ENCODE measurements at places on chromosomes 16 and 17.

- H3K36me3 ChIP-seq: no peaks in the 10 kb centered on the region
- no peak overlapping the region for H3K27ac ChIP-seq
- no peaks in the 10 kb centered on the region for H3K27me3 ChIP-seq
- no peak for DNase-seq
- peaks cover 8% of the 10 kb centered on the region for H3K4me1 ChIP-seq
These were observed 55.4 kb downstream of the CYB5B start for GRCh38 chr16:69479775-69480174.

GRCh38 chr16:88068476-88069396 lies 117.5 kb downstream of the BANP start:
- H3K27ac ChIP-seq: no peak overlapping the region
- H3K4me1 ChIP-seq: no peaks in the 10 kb centered on the region
- DNase-seq: no peak
- H3K27me3 ChIP-seq: no peaks in the 10 kb centered on the region
- H3K36me3 ChIP-seq: no peaks in the 10 kb centered on the region

GRCh38 chr16:31439519-31439918 lies 3.1 kb downstream of the ZNF843 start:
- H3K4me1 ChIP-seq: no peaks in the 10 kb centered on the region
- no peaks in the 10 kb centered on the region for H3K36me3 ChIP-seq
- H3K27me3 ChIP-seq: no peaks in the 10 kb centered on the region

- no peak overlapping the region for H3K27ac ChIP-seq
- no peak overlapping the region for H3K4me3 ChIP-seq
- H3K27me3 ChIP-seq: no peaks in the 10 kb centered on the region
- H3K4me1 ChIP-seq: no peaks in the 10 kb centered on the region
- no peaks in the 10 kb centered on the region for H3K36me3 ChIP-seq
- no peak for DNase-seq
These were observed 18.1 kb downstream of the TMC7 start for GRCh38 chr16:19001788-19002187.

GRCh38 chr17:41534899-41535546 lies 6.9 kb upstream of the KRT19 start:
- no peak overlapping the region for H3K27ac ChIP-seq
- H3K27me3 ChIP-seq: no peaks in the 10 kb centered on the region
- no peak for DNase-seq
- no peaks in the 10 kb centered on the region for H3K36me3 ChIP-seq
- peaks cover 10% of the 10 kb centered on the region for H3K4me1 ChIP-seq
- H3K4me3 ChIP-seq: no peak overlapping the region
